ENCODE measurements at places on chromosomes 7 and 10.

- no peak for DNase-seq
These were observed 115.7 kb upstream of the CACNA2D1 start for GRCh38 chr7:82559193-82559805.

- DNase-seq, result peak; percentile 61
These were observed 103.6 kb downstream of the VIPR2 start for GRCh38 chr7:159040912-159041711.

DNA sequence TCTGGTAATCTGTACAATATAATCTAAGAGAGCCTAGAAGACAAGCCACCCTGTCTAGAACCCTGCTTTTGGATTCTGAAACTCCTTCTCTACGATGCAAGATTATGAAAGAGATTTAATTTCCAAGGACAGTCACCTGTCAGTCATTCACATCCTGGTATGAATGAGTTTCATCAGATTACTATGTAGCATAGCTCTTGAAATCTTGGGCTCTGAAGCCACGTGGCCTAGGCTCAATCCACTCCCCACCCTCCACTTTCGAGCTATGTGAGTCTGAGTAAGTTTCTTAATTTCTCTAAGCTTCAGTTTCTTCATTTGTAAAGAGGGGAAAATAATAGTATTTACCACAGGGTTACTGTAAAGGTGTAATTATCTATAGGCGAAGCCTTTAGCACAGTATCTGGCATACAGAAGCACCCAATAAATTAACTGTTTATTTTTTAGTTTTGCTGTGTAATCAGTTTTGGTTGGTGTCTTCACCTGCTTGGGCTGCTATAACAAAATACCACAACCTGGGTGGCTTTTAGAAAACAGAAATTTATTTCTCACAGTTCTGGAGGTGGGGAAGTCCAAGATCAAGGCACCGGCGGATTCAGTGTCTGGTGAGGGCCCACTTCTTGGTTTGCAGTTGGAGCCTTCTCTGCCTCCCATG is 71.3 kb downstream of the MYOF start:
- DNase-seq, result no peak

DNA sequence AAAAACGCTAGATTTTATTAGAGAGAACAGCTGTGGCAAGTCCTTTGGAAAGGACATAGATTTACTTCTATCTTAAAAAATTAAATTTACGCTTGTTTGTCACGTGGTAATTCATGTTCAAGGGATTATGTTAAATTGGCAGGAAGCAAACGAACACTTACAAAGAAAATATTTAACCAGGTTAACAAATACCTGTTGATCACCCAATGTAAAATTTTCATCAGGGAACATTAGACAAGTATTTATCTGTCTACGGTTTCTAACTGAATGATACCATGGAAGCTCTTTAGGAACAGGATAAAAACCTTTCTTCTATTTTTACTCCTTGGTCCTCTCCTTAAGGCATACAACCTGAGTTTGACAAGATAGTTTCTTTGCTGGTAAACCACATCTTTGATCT is 122.2 kb downstream of the NOC3L start:
- no peak for DNase-seq

- DNase-seq, result peak; percentile 42
These were observed 89.2 kb downstream of the CARD11 start for GRCh38 chr7:2954433-2954853.

GRCh38 chr7:65475734-65476319 is 102.2 kb downstream of the ZNF92 start:
- DNase-seq, result no peak

GRCh38 chr7:94530109-94530508 is 20.5 kb downstream of the CASD1 start:
- no peak for DNase-seq

GRCh38 chr10:86284355-86285105 is 82.1 kb downstream of the GRID1 start:
- DNase-seq, result peak; percentile 37

Measured in sigmoid colon (tissue), 7 donors.